Activated gamma-delta T cell (primary cell): ENCODE measurements at places on chromosomes 1 and 21.

GRCh38 chr1:24946861-24947658 is 17.0 kb upstream of the RUNX3 start:
- no peak for DNase-seq

DNA sequence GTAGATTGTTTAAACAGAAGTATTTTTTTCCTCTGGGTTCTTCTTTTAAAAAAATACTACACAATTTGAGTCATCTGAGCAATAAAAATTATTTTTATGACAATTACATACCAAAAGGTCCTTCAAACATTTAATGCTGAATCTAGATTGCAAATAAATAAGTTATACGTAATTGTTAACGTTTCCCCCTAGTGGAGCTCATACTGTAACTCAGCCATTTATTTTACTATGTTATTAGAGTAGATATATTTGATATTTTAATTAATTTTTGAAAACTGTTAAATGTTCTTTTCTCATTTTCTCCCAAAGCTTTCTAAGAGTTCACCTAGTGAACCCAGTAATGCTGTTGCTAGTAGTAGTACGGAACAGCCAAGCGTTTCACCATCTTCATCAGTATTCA is 33.5 kb downstream of the ZMYM1 start:
- DNase-seq, result no peak

DNA sequence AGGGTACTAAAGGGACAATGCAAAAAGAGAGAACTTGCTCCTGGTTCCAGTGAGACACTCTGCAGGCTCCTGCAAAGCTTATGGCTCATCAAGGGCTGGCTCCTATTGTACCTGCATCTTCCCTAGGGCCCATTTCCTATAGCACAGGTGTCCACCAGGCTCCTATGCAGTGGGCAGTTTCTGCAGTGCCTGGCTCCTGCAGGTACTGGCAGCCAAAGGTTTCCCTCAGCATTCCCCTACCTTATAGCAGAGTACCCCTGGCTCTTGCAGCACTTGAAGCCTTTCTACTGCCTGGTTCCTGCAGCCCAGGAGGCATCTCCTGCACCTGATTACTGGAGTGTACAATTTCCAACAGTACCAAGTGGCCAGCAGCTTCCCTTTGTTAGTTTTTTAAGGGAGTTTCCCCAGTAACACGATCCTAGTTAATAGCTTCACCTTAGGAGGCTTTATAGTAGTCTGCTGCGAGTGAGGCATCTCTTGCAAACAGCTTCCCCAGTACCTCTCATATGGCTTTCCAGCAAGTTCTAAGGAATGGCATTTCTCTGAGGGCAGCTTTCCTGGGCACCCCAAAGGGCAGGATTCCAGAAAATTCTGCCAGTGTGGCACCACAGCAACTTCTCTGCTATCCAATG is 141.7 kb downstream of the DENND1B start:
- no peak for DNase-seq

DNA sequence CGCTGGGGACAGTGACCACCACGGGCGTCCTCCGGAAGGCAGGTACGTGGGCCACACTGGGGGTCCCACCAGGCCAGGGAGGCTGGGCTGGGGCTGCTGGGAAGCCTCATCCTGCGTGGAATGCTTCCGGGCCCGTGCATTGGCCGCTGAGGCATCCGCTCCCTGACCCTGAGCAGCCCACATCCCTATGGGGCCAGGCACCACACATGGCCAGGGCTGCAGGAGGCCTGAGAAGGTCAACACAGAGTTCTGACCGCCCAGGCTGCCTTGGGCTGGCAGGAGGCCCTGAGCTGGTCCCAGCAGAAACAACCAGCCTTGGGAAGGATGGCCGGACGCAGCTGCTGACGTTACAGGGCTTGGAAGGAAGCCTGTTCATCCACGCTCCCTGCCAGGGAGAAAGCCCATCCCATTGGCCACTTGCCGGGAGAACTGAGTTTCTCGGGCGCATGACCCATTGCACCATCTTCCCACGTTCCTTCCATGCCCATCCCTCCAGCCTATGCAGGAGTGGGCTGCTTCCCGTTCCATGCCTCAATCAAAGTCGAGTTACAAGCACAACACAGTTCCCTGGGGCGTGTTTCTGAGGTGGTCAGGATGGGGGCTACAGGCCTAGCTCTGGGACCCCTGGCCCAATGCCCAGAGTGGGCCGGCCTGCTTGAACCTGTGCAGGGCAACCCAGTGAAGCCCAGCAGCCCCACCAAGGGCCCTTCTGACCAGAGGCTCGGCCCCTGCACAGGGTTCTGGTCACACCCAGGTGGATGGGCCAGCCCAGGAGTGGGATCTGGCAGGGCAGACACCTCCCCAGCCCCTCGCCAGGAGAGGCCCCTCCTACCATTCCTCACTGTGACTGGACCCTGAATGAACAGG is 31.7 kb downstream of the TRIM11 start:
- DNase-seq, result no peak

GRCh38 chr1:210369425-210369824 is 40.7 kb downstream of the HHAT start:
- no peak for DNase-seq

GRCh38 chr1:157000686-157001085 is 44.9 kb downstream of the ARHGEF11 start:
- DNase-seq, result no peak

DNA sequence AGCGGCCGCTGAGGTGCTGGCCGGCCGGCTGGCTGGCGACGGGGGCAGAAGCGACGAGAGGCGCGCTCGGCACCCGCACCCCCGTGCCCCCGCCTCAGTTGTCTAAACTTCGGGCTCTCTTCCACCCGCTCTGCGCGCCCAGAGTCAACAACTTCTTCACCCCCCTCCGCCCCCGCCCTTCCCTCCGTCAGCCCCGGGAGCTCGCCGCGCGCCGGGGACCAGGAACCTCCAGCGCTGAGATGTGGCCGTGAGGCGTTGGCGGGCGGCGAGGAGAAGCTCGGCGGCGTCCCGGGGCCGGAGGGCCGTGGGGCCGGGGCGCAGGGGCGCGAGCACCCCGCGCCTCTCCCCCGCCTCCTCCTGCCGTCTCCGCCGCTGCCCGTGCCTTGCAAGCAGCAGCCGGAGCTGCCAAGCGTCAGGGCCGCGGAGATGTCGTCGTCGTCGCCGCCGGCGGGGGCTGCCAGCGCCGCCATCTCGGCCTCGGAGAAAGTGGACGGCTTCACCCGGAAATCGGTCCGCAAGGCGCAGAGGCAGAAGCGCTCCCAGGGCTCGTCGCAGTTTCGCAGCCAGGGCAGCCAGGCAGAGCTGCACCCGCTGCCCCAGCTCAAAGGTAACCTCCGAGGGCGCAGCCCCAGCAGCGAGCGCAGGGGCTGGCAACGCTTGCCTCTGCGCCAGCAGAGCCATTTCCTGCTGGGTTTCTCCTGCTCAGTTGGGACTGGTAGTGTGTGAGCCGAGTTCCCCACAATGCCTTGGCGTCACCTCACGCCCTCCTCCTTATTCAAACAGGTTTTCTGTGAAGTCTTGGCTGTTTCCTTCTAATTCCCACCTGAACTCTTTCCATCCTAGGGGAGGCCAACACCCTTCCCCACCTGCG is 710 bp downstream of the PPP2R5A start:
- DNase-seq, result peak; percentile 58

- no peak for DNase-seq
These were observed 30.4 kb downstream of the H3-3A start for GRCh38 chr1:226092965-226093364.

- no peak for DNase-seq
These were observed 75.9 kb downstream of the ZSCAN20 start for GRCh38 chr1:33548319-33548718.

- no peak for DNase-seq
These were observed 76.6 kb downstream of the DMRTA2 start for GRCh38 chr1:50346621-50347020.

GRCh38 chr1:229114315-229114714 is 156.6 kb upstream of the RAB4A start:
- DNase-seq, result no peak

DNA sequence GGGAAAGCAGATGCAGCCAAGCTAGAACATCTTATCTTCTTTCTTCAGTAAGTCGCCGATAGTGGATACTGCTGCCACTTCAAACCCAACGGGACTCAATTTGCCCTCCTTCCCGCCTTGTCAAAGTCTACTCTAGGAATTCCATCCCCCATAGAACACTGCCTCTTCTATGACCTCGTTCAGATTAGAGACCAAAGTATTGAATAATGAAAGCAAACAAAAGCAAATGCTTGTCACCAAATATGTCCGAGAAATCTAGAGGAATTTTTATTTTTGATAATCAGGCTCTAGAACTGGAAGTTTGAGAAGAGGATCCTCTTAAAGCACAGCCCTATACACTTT is 853 bp upstream of the RRAGC start:
- DNase-seq, result no peak

GRCh38 chr1:201742476-201742875 is 86.5 kb upstream of the IPO9 start:
- DNase-seq, result no peak

DNA sequence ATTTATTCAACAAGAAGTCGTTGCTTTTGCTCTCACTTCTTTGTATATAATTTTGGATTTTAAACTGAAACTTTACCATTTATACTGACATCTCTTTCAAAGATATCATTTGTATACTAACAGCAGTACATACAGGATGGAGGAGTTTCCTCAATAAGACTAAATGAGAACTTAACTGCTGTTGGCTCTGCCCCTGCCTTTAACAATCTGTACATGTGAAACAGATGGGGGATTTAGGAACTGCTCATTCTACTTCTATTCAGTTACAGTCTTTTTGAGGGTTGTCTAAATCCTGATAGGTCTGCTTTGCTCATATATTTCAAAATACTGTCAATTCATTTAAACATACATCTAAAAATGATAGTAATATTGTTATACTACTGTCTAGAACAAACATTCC is 663.2 kb downstream of the ADGRL2 start:
- no peak for DNase-seq

GRCh38 chr1:153355445-153356071 is 2.1 kb upstream of the S100A9 start:
- no peak for DNase-seq

DNA sequence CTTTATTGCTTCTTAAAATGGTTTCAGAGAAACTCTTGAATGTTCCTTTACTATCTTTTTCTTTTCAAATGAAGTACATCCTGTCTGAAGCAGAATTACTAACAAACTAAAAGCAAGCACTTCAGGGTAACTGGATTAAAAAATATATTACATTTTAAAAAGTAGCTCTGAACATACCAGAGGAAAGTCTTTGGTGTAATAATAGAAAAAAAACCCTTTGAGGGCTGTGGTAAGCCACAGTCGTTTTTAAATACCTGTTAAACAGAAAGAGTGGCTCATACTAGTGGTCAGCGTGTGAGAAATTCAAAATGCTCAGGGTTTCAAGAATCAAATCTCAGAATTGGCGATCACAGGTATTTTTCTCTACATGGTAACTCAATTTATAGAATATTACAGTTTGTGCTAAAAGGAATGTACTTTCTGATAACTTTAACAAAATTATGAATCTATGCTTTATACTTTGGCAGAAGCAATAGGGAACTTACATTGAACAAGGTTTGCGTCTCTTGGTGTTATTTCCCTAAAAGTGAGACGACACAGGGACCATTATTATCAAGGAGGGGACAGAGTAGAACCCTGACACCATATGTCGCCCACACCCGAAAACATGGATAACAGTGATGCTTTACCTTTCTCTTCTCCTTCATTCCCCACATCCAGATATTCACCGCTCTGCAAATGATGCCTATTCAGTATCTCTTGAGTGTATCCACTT is 97.0 kb upstream of the DPH5 start:
- DNase-seq, result no peak

DNA sequence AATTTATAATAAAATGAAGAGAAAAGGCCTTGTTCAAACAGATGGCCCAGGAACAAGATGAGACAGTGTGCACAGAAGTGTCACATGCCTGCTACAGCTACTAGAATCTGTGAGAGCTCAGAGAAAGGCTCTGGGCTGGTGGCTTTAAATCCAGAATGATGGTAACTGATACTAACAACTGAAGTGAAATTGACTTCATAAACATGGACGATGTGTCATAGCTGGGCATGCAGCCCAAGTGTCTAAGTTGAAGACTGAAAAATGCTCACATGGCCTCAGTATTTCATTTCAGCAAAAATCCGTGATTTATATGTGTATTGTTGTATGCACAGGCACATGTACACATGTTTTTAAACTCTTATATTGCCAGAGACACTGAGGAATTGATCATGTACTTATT is 208.3 kb upstream of the RUNX1 start:
- DNase-seq, result no peak

- DNase-seq, result no peak
These were observed 64.4 kb downstream of the SUSD4 start for GRCh38 chr1:223299553-223299952.

DNA sequence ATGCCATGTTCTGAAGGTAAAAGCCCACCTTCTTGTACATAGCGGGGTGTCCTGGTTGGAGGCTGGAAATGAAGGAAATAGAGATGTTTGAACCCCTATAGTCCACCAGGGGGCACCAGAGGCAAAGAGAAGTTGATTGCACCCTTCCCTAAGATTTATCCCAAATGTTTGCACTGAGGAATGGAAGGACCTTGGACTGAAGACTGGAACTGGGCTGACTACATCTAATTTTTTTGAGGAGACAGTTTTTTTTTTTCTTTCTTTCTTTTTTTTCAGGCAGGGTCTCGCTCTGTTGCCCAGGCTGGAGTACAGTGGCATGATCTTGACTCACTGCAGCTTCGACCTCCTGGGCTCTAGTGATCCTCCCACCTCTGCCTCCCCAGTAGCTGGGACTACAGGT is 55.3 kb upstream of the EIF4G3 start:
- no peak for DNase-seq

- no peak for DNase-seq
These were observed 107.0 kb upstream of the KRTAP19-8 start for GRCh38 chr21:31145274-31145673.

- DNase-seq, result no peak
These were observed 96.9 kb downstream of the ADSS2 start for GRCh38 chr1:244354810-244355278.

DNA sequence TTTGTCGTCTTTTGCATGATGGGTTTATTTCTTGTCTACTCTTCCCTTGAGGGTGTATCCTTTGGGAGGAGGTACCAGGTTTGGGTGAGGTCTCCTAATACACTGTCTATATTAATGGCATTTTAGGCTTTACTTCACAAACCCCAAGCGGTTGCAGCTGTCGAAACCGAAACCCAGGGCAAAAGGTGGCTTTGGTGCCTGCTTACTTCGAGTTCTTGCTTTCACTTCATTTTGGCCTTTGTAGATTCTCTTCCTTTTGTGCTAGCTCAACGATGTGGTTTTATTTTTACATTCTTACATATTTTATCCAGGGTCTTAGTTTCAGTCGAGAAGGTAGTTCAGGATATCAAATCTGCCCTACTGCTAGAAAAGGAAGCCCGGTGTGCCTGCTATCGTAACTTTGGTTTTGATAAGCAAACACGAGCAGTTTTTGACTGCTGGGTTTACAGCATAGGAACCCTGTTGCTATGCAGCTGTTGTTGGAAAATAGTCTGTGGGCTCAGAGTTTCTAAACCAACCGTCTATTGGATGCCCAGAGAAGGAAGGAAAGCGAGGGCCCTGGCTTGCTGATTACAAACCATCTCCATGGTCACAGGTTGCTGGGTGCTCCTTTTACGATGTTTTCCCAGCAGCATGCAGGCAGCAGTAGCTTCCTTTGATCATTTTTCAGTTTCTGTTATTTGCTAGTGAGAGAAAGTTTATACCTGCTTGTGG is 9.8 kb upstream of the TSPAN2 start:
- no peak for DNase-seq
